ENCODE measurements at places on chromosomes 7 and 10. TPM values are rescaled to one million over a fixed set of nuclear protein-coding genes. Genes with fewer than 3 reads are reported as not detected.

DNA sequence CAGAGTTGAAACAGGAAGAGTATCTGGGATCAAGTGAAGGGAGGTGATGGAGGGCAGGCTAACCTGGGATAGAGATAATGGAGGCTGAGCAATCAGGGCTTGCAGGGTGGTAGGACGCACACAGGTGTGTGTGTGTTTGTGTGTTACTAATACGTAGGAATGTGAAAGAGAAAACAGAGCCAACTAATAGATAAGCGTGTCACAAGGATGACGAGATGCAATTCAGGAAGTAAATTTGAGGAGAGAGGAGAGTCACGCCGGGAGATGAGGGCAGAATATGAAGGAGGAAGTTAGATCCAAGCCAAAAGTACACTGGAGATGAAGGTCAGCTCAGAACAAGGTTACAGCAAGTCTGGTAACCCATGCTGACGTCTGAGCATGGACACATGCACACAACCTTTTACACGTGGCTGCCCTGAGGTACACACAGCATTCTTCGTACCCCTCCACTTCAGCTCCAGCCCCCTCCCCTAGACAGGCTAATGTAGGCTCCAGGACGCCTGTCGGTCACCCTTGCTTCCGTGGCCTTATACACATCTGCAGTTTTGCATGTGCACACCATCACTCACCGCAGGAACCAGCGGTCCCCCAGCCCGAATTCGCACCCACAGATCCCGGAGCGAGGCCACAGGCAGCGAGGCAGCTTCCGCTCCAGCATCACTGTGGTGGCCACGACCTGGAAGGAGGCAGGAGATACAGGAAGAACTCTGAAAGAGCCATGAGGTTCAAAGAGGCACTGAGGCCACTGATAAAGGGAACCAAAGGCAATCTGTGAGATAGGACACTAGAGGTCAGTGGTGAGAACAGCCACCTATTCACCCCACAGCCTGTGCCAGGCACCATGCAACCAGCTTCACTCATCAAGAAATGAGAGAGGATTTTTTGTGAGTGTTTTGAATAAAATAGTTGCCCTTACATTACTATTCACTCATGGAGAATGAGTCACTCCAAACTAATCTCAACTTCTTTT lies 23.7 kb upstream of the TRPV6 start:
- no peak for DNase-seq

DNA sequence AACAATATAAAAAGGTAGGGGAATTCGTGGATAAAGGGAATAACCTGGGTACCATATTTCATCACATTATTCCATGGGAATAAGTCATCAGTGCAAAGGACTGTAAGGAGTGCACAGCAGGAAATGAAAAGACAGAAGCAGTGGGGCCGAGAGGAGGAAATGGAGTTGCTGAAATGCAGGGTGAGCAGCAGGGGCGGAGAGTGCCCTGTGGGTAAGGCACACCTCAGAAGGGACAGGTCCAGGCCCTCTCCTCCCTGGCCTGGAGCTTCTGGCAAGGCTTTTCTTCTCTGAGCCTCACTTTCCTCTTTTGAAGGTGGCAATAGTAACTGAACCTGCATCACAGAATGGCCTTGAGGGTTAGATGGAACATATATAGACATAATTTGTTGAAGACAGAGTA lies 26.2 kb downstream of the IKZF1 start:
- DNase-seq = no peak

DNA sequence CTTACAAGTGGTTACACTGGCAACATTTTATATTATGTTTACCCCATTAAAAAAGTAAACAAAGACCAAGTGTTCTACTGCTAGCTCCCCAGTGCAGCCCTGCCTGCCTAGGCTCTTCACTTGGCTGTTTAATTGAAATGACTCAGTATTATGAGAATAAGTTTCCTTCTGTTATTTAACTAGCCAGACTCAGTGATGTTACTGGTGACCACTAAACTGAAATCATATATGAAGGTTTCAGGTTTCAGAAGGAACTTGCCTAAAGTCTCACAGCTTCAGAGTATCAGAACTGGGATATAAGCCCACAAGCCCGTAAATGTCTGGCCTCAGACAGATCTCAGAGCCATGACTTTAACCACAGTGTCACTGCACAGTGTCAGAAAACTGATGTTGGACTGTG lies 66.8 kb upstream of the EXOC4 start:
- DNase-seq = no peak

- DNase-seq = no peak
Observed at GRCh38 chr7:114934086-114934485, 12.2 kb downstream of the MDFIC start.

- DNase-seq = no peak
Observed at GRCh38 chr10:80454513-80455460, 677 bp downstream of the TSPAN14 start.

GRCh38 chr7:36153571-36154097 lies 580 bp downstream of the EEPD1 start:
- DNase-seq = no peak

Gene LLCFC1
- total RNA-seq = not detected

Gene GPR15LG
- not detected for total RNA-seq

Gene ABI1
- total RNA-seq = 57.9 TPM

DNA sequence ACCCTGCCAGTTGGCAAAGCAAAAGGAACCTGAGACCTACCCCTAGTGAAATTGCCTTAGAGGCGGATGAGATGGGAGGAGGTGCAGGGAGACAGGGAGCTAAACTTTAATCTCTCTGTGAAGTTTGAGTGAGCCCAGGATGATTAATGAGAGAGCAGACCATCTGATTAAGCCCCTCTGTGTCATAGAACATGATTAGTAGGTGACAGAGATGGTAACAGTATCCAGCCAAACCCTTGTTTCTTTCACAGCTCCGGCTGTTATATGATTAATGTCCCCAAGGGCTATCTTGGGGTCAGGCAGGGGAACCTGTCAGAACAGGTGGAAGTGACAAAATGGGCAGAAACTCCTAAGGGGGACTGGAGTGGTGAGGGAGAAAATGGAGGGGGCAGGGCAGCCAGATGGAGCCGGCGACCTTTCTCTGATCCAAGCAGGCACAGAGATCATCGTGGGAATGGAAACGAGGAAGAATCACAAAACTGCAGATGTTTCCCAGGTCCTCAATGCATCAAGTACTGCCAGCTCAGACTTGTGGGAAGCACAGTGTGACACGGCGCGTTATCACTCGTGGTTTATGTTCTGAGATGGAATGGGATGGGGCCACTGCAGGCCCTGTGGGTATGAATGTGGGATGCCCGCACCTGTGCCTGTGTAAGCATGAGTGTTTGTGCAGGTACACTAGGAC lies 684.2 kb downstream of the LRMDA start:
- DNase-seq = no peak

DNA sequence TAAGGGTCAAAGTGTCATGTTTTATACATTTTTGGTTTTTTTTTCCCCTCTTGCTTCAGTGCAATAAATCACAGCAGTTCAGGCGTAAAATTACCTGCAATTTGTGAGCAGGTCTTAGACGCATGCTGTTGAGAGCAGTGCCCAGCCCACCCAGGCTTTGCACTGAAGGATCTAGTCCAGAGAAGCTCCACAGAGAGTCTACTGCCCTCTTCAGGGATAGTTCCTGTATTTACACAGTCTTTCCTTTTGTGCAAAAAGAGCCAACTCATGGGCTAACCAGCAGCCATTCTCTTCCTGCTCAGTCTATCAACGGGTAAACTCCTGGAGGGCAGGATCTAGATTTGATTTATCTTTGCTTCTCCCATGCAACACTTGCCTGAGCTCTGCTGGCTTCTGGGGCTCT lies 82.2 kb upstream of the NAMPT start:
- peak; percentile 58 for DNase-seq

Gene PNLIPRP1
- not detected for total RNA-seq

Gene MUC12
- not detected for total RNA-seq

GRCh38 chr10:102652170-102652916 lies 8.1 kb downstream of the TRIM8 start:
- DNase-seq = no peak

- DNase-seq = peak; percentile 18
Observed at GRCh38 chr10:82668221-82668895, 793.4 kb downstream of the NRG3 start.

DNA sequence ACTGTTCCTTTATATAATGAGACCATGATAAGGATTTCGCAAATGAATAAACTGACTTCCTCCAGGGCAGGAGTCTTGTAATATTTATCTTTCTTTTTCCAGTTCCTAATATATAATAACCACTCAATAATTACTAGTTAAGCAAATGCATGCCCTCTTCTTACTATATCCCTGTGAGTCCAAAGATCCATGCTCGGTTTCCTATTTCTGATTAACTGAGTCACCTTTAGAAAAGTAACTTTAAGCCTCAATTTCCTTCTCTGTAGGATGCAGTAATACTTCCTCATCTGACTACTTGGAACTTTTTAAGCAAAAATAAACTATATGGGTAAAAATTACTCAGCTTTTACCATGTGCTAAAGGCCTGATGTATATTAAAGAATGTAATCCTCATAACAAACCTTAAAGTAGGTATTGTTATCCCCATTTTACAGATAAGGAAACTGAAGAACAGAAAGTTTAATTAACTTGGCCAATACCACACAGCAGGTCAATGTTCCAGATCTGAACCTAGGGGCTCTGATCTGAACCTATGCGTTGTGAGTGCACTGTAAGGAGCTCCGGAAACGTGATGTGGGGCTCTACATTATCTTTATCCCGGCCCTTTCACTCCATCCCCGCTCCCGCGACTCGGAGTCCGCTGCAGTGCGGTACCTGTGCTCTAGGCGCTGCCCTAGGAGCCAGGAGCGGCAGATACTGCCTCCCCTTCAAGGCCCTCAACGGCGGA lies 458 bp downstream of the COX15 start:
- no peak for DNase-seq

GRCh38 chr7:20013536-20013935 lies 203.6 kb downstream of the MACC1 start:
- no peak for DNase-seq

Gene DLG5
- total RNA-seq = 39.7 TPM

DNA sequence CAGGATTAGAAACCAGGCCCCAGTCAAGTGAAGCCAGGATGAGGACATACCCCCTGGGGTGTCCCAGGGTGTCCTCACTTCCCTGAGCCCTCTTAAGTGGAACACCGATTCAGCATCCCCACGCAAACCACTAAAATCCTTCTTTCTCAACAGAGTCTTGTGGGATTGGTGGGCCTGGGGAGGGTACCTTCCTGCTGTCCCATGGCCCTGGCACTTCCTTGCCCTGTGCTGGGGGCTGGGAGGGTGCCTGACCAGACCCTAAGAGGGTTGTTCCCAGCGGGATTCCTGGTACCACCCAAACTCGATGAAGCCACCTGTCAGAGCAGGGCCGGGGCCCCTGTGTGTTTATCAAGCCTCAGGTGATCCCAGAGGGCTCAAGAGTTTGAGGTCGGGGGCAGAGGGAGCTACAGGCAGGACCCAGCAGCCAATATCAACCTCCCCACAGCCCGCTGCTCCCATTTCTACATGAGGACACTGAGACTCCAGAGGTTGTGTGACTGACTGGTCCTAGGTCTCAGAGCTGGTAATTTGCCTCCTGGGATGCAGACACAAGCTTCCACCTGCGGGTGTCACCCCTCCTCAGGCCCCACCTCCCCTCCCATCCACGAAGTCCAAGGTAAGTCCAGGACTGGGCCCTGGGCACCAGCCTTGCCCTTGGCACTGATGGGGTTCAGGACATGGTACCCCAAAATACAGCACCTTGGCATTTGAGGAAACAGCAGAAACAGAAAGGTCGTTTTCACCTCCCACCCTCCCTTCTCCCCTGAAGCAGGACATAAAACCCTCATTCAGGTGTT lies 31.4 kb downstream of the OAT start:
- DNase-seq = no peak

- no peak for DNase-seq
Observed at GRCh38 chr7:14047709-14048399, 58.4 kb upstream of the ETV1 start.

DNA sequence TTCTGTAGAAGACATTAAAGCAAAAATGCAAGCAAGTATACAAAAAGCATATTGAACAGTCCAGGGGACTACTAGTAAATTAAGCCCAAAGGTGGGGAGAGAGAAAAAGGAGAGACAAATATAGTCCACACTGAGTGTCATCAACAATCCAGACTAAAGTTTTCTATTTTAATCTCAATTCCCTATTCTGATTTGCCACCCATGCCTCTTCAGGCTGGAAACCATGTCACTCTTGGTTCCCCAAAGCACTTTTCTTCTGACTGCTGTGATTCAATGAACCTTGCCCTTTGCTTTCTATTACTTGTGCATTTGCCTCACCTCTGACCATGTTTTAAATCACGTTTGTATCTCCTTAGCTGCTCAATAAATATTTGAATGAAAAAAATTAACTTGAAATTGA lies 95.3 kb upstream of the AOAH start:
- DNase-seq = no peak

GRCh38 chr7:47827871-47828270 lies 120.4 kb downstream of the PKD1L1 start:
- no peak for DNase-seq

DNA sequence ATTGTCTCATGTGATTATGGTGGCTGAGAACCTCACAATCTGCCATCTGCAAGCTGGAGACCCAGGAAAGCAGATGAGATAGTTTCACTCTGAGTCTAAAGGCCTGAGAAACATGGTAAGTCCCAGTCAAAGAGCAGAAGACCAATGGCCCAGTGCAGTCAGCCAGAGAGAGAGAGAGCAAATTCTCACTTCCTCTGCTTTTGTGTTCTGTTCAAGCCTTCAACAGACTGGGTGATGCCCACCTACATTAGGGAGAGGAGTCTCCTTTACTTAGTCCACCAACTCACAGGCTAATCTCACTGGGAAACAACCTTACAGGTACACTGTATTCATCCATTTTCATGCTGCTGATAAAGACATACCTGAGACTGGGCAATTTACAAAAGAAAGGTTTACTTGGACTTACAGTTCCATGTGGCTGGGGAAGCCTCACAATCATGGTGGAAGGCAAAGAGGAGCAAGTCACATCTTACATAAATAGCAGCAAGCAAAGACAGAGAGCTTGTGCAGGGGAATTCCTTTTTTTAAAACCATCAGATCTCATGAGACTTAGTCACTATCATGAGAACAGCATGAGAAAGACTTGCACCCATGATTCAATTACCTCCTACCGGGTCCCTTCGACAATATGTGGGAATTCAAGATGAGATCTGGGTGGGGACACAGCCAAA lies 4.7 kb upstream of the FRMPD2 start:
- DNase-seq = no peak

- DNase-seq = no peak
Observed at GRCh38 chr10:43772171-43772570, 123.5 kb upstream of the ZNF32 start.

GRCh38 chr7:40570223-40570622 lies 435.4 kb downstream of the SUGCT start:
- DNase-seq = no peak

DNA sequence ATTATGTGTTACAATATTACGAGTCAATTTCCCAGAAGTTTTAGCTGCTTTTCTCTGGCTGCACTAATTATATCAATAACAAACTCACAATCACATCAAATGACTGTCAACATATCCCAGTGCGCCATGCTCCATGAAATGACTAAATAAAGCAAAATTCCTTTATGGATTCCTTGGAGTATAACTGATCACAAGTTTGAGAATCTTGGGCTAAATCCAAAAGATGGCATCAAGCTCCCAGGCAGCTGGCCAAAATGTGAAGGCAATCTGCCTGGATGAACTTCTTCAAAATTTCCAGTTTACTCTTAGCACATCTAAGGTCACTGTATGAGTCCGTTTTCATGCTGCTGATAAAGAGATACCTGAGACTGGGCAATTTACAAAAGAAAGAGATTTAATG lies 210.8 kb downstream of the CCSER2 start:
- no peak for DNase-seq

Measured in fibroblast of villous mesenchyme (primary cell).